AG09319 (cell line): ENCODE measurements at places on chromosomes 7 and 10.

GRCh38 chr7:68218461-68218860 lies 1221.8 kb downstream of the TYW1 start:
- DNase-seq = no peak

- DNase-seq = no peak
Observed at GRCh38 chr7:26233902-26234511, 32.5 kb downstream of the CBX3 start.

- no peak for DNase-seq
Observed at GRCh38 chr10:47418321-47418720, 34.2 kb upstream of the ZNF488 start.

- no peak for DNase-seq
Observed at GRCh38 chr10:118977835-118978234, 51.7 kb upstream of the NANOS1 start.

DNA sequence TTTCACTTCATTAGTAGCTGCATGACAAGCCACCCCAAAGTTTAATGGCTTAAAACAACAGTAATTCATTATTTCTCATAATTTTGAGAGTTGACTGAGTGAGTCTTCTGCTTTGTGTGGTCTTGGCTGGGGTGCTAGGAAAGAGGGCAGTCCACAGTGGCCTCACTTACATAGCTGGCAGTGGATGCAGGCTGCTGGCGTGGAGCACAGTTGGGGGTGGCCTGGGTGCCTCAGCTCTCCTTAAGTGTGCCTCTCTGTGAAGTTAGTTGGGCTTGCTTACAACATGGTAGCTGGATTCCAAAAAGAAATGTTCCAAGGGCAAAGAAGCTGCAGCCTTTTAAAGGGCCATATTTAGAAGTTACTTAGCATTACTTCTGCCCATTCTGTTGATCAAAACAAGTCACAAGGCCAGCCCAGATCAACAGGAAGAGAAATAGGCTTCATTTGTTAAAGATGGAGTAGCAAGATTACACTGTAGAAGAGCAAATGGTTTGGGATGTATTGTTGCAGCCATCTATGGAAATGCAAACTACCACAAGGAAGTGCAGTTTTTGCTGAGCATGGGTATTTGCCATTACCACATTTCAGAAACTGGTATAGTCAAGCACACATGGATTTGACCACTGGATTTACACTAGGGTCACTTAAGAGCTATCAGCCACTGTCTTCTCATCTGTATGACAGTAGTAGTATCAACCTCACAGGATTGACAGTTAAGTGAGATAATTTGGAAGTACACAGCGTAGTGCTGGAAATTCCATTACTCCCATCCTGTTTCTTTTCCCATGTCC lies 33.6 kb downstream of the ZEB1 start:
- DNase-seq = no peak

DNA sequence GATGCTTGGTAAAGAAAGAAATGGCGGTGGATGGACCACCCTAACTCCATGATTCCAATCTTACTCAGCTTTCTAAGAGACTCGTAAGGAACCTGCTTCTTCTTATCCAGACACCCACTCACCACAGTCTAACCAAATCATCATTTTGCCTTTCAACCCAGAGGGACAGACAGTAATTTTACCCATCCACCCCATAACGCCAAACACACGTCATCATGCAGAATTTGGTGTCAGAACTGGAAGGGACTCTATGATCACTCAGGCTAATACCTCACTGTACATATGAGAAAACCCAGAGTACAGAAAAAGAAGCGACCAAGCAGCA lies 388 bp downstream of the ECD start:
- DNase-seq = no peak

DNA sequence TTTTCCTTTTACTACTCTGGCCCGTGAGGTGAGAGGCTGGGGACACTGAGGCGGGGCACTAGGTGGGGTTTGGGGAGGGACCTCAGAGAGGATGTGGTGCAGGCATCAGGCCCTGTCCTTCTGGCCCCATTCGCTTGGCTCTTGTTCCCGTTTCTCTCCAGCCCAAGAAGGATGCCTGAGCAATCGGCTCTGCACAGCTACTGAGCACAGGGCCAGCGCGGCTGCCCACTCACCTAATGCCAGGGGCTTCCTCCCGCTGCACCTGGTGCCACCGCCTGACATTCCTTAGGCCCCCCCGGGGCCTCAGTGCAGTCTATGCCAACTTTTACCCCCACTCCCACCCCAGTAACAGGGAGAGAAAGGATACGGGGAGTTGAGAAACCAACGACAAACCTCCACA lies 12.5 kb downstream of the EMX2 start:
- DNase-seq = no peak

- peak; percentile 46 for DNase-seq
Observed at GRCh38 chr10:79242620-79243152, 104.6 kb upstream of the PPIF start.

DNA sequence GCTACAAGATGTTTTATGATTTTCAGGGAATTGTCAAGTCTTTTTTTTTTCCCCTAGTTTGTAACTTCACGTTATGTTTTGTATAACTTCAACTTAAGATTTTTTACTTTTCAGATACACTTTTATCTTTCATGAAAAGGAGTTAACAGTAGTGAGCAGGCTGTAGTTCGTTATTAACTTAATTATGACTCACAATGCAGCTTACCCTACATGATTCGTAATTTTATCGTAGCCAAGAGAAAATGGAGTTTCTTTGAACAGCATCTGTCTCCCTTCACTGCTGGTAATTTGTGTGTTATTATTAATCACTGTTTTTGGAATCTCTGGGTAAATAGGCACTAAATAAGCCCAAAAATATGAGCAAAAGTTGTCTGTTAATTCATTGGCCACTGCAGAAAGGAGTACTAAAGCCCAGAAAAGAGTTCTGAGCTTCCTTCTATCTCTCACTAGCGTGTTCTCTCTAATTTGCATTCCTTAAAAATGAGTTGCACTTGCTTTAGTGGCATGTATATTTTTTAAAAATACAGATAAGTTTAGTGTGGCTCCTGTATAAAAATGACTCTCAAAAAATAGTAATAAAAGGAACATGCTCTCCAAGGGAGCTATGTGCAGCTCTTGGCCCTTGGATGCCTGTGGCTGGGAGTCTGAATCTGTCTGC lies 36.1 kb downstream of the RALA start:
- DNase-seq = no peak

GRCh38 chr7:66689081-66689480 lies 51.5 kb upstream of the RABGEF1 start:
- DNase-seq = no peak

GRCh38 chr10:23516530-23516929 lies 77.7 kb downstream of the OTUD1 start:
- no peak for DNase-seq

DNA sequence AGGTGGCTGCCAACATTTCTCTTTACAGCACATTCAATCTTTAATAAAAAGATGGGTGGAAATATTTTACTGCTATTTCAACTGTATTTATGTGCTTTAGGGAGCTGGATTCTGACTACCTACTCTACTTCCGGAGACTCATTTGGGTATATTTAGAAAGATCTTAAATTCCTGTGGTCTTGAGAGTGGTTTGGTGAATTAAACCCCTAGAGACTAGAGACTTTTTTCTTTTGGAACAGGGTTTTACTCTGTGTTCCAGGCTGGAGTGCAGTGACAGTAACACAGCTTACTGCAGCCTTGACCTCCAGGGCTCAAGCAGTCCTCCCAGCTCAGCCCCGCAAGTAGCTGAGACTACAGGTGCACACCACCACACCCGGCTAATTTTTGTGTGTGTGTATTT lies 79.0 kb upstream of the HABP2 start:
- no peak for DNase-seq

- DNase-seq = no peak
Observed at GRCh38 chr10:106571192-106571946, 593.1 kb downstream of the SORCS1 start.

GRCh38 chr10:95415621-95416031 lies 124.8 kb upstream of the PDLIM1 start:
- DNase-seq = no peak

- no peak for DNase-seq
Observed at GRCh38 chr7:1535701-1536454, 5.4 kb downstream of the MAFK start.

DNA sequence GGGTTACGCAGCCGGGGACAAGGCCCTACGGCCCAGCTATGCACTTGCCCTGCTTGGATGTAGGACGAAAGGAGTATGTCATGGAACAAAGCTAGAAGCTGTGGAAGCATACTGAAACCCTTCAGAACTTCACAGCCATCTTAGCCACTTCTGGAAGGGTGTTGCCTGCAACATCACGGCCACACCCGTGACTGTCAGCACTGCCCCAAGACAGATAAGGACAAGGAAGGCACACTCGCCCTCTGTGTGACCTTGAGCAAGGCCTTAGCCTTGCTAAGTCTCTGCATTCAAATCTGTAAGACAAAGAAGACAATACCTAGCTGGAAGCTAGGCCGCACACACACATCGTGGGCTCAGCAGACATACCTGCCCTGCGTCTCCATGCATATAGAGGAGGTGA lies 352.5 kb upstream of the MGMT start:
- no peak for DNase-seq

- DNase-seq = no peak
Observed at GRCh38 chr10:129622736-129623135, 155.7 kb downstream of the MGMT start.

- DNase-seq = no peak
Observed at GRCh38 chr10:78777867-78778266, 290.9 kb upstream of the ZMIZ1 start.

GRCh38 chr10:75029857-75030256 lies 81.6 kb upstream of the SAMD8 start:
- no peak for DNase-seq

- no peak for DNase-seq
Observed at GRCh38 chr7:99638731-99639130, 22.0 kb downstream of the ZSCAN25 start.

DNA sequence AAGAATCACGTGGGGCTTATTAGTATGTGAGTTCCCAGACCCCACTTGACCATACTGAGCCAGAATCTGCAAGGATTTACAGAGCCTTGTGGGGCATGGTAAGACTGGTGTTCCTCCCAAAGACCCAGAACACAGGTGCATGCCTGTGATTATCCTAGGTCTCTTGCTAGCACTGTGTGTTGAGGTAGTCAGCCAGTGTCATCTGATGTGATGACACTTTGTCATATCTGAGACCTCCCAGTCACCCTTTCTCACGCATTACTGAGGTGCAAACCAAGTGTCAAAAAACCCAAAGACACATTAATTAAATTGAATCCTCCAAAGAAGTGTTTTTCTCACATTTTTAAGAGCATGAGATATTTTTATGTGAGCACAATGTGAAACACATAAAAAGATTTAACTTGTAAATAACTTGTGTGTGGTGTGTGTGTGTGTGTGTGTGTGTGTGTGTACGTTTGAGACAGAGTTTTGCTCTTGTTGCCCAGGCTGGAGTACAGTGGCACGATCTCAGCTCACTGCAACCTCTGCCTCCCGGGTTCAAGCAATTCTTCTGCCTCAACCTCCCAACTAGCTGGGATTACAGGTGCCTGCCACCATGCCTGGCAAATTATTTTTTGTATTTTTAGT lies 162.0 kb upstream of the PRPS1L1 start:
- no peak for DNase-seq

DNA sequence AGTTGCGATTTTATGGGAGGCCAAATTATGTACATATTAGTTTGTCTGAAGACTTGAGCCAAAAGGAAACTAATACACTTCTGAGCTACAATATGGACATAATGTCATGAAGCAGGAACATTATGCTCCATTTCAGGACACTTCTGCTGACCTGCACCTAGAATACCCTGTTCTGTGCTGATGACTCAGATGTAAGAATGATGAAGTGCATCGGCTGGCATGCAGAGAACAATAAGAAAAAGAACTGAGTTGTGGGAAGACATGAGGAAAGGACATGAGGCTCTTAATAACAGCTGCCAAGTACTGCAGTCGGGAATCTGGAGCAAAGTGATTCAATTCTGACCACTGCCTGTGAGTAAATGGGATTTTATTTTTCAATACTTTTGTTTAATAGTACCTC lies 192.9 kb upstream of the VSTM2A start:
- DNase-seq = no peak

- no peak for DNase-seq
Observed at GRCh38 chr7:87575521-87575920, 25.2 kb downstream of the ABCB1 start.

DNA sequence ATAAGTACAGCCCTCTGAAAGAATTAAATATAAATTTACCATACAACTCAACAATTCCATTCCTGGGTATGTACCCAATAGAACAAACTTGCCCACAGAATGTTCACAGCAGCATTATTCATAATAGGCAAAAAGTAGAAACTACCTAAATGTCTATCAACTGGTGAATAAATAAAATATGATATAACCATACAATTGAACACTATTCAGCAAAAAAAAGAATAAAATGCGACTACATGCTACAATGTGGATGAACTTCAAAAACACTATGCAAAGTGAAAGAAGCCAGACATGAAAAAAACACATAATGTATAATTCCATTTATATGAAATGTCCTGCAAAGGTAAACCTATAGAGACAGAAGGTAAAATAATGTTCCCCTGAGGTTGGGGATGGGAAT lies 2.0 kb upstream of the CPN1 start:
- DNase-seq = no peak

DNA sequence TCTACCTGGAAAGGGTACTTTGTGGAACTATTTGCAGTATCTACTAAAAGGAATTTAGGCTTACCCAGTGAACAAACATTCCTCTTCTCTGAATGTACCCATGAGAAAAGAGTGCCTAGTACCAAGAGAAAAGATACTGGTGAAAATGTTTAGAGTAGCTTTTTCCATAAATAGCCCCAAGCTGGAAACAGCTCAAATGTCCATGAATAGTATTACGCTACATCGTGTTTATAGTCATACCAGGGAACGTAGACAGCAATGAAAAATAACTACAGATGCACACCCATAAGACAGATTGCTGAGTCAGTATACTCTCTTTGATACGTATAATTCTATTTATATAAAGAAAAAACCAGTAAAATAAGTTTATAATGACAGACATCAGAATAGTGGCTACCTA lies 285.9 kb downstream of the KLF6 start:
- DNase-seq = no peak

DNA sequence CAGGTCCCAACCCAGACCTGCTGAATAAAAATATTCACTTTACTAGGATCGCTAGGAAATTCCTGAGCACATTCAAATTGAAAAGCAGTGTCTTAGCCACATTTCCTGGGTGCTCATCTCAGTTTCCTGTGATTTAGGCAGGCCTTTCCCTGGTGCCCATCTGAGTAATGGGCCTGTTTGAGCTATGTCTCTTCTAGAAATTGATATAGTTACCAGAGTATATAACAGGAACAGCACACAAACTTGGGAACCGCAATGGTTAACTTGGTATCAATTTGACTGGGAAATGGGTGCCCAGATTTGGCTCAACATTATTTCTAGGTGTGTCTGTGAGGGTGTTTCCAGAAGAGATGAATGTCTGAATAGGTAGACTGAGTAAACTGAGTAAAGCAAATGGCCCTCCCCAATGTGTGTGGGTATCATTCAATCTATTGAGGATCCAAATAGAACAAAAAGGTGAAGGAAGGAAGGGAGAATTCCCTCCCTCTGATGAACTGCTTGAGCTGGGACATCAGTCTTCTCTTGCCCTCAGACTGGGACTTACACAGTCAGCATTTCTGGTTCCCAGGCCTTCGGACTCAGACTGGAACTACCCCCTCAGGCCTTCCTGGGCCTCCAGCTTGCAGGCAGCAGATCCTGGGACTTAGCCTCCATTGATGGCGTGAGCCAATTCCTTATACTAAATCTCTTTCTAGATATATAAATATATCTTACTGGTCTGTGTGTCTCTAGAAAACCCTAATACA lies 99.1 kb downstream of the CCDC71L start:
- no peak for DNase-seq

GRCh38 chr10:26197248-26197647 lies 19.3 kb upstream of the GAD2 start:
- DNase-seq = no peak
